ENCODE measurements at places on chromosomes 11 and 22.

GRCh38 chr11:19980957-19981669, 179.2 kb downstream of the DBX1 start:
- DNase-seq, result no peak

GRCh38 chr11:43806976-43807375, 73.7 kb upstream of the ALKBH3 start:
- DNase-seq, result no peak

- DNase-seq, result no peak
Measured at GRCh38 chr11:75555079-75555811, 6.8 kb upstream of the SERPINH1 start.

DNA sequence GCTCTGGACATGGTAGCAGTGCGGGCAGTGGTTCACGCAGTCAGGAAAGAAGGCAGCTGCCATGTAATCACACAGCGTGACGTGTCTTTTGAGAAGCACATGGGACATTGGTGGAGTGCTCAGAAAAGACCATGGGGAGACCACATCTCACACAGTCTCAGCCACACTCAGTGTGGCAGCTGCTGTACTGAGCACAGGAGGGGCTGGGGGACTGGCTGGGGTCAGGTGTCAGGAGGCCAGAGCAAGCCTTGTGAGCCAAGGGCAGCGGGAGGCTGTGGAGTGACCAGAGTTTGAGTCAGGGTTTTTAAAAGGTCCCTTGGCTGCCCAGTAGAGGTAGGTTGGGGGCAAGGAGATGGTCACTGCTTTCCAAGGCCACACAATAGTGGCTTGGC, 18.5 kb downstream of the CLDN5 start:
- no peak for DNase-seq

DNA sequence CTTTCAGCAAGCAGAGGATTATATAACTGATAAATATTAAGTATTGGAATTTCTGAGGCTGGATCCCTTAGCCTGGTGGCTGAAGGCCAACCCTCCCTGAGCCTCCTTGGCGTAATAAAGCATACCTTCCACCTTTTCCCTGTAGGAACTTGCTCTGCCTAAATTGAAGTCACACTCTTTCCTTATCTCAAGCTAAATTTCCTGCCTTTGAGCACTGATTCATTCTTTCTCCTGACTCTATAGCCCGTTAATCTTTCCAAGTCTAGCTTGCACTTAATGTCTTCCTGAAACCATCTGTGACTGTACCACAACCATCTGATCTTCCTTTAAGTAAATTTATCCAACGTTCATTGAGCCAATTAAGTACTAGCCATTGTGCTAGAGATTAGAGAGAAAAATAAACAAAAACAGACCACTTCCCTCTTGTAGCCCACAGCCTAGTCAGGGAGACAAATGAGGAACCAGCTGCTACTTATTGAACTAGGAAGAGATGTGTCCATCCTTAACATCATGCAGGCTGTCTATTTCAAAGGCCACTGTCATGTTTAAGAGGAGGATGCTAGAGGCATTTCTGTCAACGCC, 62.9 kb downstream of the GRK3 start:
- DNase-seq, result no peak

- no peak for DNase-seq
Measured at GRCh38 chr22:48489551-48490499, 1337.8 kb downstream of the BRD1 start.

GRCh38 chr22:29635734-29636357, 32.4 kb downstream of the NF2 start:
- peak; percentile 20 for DNase-seq

DNA sequence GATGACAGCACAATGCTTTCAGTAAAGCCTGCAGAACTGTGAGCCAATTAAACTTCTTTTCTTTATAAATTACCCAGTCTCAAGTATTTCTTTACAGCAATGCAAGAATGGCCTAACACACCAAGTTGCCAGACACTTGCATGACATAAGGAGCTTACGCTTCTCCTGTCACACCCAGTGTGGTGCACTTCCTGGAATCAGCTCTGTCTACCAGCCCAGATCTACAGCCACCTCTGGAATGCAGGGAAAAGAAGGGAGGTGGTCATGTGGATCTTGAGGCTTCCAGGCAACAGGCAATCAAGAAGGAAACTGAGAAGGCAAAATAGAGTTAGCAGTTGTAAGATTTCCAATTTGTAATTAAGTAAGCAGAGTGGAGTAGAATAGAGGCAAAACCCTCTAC, 37.4 kb upstream of the SESN3 start:
- DNase-seq, result no peak

DNA sequence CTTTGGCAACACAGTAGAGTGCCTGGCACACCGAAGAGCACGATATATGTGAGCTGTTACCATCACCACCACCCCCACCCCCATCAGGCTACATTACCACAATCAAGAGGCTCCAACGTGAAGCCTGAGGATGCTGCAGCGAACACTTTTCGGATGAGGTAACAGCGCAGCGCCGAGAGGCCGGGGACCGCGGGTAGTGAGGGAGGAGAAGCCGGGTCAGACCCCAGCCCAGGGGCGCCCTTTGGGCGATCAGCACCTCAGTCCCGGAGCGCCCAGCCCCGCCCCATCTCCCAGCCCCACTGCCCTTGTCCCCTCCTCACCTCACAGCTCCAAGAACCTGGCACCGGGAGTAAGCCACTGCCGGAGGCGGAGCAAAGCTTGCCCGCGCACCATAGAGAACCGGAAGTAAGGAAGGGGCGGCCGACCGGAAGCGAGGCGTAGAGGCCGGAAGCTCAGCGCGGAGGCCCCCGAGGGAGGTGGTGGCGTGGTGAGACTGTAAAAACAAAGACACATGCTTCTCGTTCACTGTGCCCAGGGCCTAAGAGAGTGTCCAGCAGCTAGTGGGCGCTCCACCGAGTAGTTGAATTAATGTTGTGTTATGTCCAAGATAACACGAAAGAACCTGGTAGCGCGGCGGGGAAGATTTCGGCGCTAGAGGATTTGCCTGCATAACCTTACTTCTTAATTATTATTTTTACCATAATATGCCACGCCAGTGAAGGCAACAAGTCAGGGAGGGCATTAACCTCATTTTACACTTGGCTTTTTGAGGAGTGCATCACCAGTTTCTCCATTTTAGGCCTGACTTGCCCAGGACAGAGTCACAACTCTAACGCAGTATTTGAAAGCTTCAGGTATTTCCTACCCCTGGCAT, at the start of gene THOC5:
Gene THOC5, minus strand, starts transcription at position 407 of the 874 bp plus-strand sequence. CDS start 4,610 bp downstream, outside the sequence.
- peak; percentile 87 for DNase-seq

- DNase-seq, result no peak
Measured at GRCh38 chr11:8531982-8532381, 62.0 kb downstream of the STK33 start.

DNA sequence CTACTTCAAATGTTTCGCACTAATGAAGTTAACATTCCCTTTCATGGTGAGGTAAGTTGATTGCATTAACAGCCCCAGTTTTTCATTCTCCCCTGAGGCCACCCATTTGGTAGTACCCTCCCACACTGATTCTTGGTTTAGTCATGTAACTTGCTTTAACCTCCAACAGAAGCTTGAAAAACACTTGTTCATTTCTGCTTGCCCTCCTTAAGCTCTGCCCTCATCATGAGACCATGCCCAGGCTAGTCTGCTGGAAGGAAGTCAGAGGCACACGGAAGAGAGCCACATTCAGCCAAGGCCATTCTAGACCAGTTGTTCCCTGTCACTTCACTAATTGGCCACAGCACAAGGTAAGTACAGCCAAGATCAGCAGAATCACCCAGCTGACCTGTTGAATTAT, 50.7 kb upstream of the CD44 start:
- no peak for DNase-seq

DNA sequence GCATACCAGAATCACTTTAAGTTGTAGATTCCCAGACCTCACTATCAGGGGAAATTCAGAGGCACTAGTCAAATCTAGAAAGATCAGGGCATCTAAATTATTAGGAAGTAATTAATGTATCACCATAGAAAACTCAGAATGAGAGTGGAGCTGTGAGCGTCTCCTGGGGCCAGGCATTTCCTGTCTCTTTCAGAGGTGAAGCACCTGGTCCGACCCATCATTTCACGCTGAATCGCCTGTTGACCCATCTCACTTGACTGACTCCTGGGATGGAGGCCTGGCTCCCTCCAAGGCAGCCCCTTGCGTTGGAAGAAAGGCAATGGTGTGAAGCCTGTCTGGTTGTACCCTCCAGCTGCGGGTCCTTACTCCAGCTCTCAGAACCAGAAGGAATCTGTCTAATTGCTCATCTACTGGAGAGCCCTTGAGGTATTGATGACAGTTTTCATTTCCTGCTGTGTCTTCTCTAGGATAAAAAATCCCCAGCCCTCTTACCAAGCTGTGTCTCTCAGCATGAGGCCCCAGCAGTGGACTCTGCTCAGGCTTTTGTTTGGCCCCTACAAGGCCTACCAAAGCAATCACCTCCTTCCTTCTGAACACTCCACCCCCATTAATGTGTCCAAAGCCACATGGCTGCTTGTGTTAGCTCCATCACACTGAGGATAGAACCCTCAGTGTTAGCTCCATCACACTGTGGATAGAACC, 93.2 kb upstream of the SYT13 start:
- DNase-seq, result no peak

GRCh38 chr11:57549983-57550382, 12.6 kb downstream of the SMTNL1 start:
- DNase-seq, result no peak

GRCh38 chr22:25334162-25334490, 114.7 kb downstream of the CRYBB2 start:
- peak; percentile 3 for DNase-seq

GRCh38 chr22:37983860-37984791, at the start of gene SOX10:
SOX10 (minus strand) TSS chr22:37984555; CDS start chr22:37983784, 771 bp downstream.
- DNase-seq, result no peak

GRCh38 chr11:65499713-65500386, 1.0 kb downstream of the MALAT1 start:
- no peak for DNase-seq

GRCh38 chr22:34534101-34534500, 531.9 kb upstream of the ISX start:
- no peak for DNase-seq

DNA sequence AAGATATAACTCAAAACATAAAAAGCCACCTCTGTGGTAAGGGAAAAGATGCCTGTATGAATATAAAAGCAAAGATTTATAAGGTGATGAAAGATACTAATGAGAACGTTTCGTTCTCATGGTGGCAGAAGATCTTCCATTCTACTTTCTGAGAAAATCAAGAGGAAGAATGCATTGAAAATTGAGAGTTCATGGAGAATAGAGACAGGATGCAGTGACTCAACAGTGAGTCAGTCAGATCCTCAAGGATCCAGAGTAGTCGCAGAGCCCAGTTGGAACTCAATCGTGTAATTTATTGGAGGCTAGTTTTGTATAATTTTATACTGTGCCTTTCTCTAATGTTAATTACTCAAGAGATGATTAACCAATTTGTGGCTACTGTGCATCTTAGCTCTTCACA, 73.3 kb downstream of the ENTHD1 start:
- no peak for DNase-seq

DNA sequence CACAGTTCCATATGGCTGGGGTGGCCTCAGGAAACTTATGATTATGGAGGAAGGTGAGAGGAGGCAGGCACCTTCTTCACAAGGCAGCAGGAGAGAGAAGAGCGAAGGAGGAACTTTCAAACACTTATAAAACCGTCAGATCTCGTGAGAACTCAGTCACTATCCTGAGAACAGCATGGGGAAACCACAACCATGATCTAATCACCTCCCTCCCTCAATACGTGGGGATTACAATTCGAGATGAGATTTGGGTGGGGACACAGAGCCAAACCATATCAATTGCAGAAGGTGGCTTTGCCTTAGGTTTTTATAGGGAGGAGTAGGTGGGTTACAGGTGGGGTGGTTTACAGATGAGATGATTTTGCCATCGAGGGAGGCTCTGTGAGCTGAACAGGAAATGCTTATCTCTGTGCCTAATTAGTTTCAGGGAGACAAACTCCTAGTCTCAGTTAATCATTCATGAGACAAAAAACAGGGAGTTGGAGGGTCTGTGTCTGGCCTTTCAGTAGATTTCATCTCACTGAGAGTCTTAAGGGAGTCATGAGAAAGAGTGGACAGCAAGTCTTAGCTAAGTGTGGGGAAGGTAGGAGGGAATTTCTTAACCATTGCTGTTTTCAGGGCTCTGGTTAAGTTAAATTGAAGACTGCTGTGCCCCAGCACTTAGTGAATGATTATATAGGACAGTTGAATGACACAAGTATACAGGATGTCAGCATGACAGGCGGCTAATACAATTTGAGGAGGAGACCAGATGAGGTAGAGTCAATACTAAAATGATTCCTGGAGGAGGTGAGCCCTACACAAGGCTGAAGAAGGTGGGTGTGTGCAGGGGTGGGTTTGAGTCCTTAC, 47.7 kb downstream of the CWC15 start:
- no peak for DNase-seq

DNA sequence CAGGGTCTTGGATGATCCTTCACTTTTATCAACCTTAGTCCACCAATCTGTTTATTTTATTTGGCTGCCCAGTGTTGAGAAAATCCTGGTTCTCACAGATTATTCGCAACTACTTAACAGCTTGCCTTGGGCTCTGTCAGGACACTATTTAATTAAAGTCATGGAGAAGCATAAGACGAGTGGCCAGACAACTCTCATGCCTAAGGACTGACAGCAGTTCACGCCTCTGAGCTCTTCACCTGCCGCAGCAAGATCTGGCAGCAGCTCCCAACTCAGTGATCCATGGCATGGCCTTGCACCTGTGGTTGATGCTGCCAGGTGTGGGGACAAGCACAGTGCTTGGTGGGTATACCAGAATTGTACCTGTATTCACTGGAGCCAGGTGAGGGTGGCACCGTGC, 37.8 kb downstream of the HIRA start:
- no peak for DNase-seq

- no peak for DNase-seq
Measured at GRCh38 chr22:26592421-26592891, 2.5 kb upstream of the TPST2 start.

DNA sequence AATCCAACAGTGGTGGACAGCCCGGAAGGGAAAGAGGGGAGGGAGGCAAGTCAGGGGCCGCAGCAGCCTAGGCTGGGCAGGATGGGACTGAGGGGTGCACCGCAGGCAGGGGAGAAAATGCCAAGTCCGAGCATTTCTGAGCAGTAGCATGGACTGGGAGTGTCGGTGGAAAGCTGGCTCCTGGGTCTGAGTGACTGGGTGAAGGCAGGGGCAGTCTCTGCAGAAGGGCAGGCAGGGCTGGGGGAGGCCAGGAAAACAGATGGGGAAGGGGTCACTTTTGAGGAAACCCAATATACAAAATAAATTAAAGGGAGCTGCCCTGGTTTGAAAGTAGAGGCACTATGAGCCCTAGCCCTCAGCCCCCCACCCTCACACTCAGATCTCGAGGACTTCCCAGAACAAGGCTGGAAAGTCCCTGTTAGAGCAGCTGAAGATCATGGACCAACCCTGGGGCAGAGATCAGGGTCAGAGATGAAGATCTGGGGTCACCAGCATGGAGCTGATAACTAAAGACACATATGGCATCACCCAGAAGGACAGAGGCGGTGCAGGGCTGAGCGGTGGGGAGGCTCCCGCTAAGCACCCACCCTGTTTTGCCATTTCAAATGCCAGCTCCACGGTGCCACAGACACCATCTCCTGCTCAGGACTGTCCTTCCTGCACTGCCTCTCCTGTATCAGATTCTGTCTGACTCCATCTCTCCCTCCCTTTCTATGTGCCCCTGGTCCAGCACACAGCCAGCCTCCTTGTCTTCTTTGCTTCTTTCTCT, 32.4 kb upstream of the ETS1 start:
- no peak for DNase-seq

GRCh38 chr11:114762408-114762807, 84.1 kb downstream of the NXPE2 start:
- DNase-seq, result no peak

GRCh38 chr11:110798201-110798900, 86.1 kb upstream of the ARHGAP20 start:
- no peak for DNase-seq

Measured in iPS DF 19.7 (cell line).